ENCODE measurements at places on chromosomes 7 and 10. TPM values are rescaled to one million over a fixed set of nuclear protein-coding genes. Genes with fewer than 3 reads are reported as not detected.

DYNC1I1 gene
- total RNA-seq = 7.5 TPM

SERPINE1 gene
- total RNA-seq = 46.4 TPM

GHRHR gene
- not detected for total RNA-seq

TBRG4 gene
- total RNA-seq = 67.5 TPM

YAE1 gene
- total RNA-seq = 15.2 TPM

- DNase-seq = no peak
Measured at GRCh38 chr7:137591421-137591837, 247.9 kb upstream of the PTN start.

DNA sequence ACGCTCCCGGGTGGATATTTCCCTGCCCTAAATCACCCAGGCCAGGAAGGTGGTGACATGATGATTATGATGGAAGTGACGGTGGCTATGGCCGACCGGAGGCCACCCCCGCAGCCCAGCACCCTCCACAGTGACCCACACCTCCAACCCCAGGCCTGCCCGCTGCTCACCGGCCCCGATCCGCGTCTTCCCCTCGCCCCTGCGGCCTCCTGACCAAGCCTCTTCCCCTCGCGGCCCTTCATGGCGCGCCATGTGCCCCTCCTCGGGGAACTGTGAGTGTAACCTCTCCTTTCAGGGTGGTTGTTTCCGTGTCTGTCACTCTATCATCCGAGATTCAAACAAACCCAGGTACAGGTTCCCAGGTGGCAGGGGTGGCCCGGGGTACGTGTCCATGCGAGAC is 78.3 kb downstream of the UNCX start:
- no peak for DNase-seq

GRCh38 chr10:31757386-31757791 is 171.2 kb downstream of the ARHGAP12 start:
- no peak for DNase-seq

DNA sequence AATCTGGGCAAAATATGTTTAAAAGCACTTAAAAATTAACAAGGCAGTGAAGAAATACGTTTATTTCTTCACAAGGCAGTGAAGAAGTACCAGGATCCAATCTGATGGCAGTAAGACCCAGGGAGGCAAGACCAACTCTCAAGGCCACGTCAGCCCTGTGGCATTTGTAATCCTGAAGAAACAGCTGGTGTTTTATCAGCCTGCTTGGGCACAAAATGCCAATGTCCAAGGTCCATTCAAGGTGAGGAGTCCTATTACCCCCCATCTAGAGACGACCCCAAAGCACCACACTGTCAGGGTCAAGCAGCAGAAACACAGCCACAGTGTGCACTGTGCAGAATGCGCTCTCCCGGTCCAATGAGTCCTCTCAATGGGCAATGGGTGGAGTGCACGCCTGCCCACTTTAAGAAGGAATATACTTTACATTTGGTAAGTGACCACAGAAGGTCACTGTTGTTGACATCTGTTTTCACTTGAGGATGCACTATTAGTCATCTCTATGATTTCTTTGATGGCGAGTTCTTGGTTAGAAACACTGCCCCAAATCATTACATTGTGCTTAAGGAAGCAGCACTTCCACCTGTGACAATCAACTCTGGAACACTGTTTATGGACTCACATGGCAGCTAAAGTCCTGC is 12.8 kb downstream of the CPXM2 start:
- DNase-seq = no peak

- no peak for DNase-seq
Measured at GRCh38 chr7:73437091-73437490, 3.5 kb downstream of the FZD9 start.

DNA sequence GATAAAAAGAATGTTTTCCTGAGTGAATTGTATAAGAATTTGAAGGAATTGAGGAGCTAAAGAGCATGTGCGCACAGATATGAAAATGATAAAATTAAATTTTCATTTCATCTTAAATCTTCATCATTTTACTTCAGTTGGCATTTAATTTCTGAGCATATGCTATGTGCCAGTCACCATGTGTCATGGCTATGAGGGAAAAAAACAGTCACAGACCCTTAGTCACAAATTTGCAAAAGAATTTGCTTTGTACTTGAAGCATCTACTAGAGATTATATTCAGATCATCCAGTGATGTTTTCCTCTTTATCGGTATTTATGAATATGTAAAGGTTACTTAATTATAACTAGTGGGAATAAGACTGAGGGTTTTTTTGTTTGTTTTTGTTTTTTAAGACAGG is 29.8 kb downstream of the VCL start:
- no peak for DNase-seq

- no peak for DNase-seq
Measured at GRCh38 chr10:112956631-112957350, 6.7 kb downstream of the TCF7L2 start.

Measured in spleen (tissue), 13 donors.